ENCODE measurements at places on chromosomes 5 and 9. TPM values are rescaled to one million over a fixed set of nuclear protein-coding genes. Genes with fewer than 3 reads are reported as not detected.

FSTL4 gene
- not detected for total RNA-seq

NOTCH1 gene
- total RNA-seq: 59.8 TPM

YIPF5 gene
- total RNA-seq: 45.1 TPM

LCN10 gene
- not detected for total RNA-seq

SNAPC4 gene
- total RNA-seq: 8.8 TPM

Measured in activated CD4-positive, alpha-beta memory T cell treated with anti-CD3 and anti-CD28 coated beads, Interleukin-2, amount 10 ng/mL, durations not matched to agents 7 days and 5 days (primary cell).